Kidney glomerular epithelial cell (primary cell): ENCODE measurements at places on chromosomes 5 and 9.
A peak's percentile ranks its signal among the peaks of the same experiment; 100 is the strongest.

- no peak for DNase-seq
Observed at GRCh38 chr5:140152022-140152999, 22.7 kb upstream of the CYSTM1 start.

DNA sequence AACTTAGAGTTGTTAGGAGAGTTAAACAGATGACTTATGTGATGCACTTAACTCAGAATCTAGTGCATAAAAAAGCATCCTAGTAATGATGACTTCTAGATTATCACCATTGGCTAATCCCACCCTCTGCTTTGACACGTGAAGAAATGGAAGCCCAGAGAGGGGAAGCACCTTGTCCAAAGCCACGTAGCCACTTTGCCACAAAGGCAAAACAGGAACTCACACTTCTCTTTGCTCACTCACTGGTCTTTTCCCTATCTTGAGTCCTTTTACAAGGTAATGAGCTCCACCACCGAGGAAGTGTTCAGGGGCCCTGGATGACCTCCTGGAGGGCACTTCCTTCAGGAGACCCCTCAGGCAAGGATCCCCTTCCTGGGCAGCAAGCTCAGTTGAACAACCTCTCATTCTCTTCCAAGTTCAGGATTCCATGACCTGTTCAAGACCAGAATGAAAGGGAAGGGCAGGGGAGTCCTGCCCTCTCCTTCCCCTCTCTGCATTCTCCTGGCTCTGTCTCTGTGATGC lies 89.7 kb downstream of the HRH2 start:
- no peak for DNase-seq

GRCh38 chr5:77418601-77419581 lies 73.2 kb downstream of the WDR41 start:
- DNase-seq = no peak

- DNase-seq = peak; percentile 97
Observed at GRCh38 chr9:28212979-28213378, 639.7 kb upstream of the C9orf72 start.

DNA sequence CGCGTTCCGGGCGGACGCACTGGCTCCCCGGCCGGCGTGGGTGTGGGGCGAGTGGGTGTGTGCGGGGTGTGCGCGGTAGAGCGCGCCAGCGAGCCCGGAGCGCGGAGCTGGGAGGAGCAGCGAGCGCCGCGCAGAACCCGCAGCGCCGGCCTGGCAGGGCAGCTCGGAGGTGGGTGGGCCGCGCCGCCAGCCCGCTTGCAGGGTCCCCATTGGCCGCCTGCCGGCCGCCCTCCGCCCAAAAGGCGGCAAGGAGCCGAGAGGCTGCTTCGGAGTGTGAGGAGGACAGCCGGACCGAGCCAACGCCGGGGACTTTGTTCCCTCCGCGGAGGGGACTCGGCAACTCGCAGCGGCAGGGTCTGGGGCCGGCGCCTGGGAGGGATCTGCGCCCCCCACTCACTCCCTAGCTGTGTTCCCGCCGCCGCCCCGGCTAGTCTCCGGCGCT lies at the start of gene DAPK1:
DAPK1 (plus strand) TSS at position 264 of the 442 bp plus-strand sequence. CDS start 1,211 bp downstream, outside the sequence.
- peak; percentile 49 for DNase-seq
